ENCODE measurements at places on chromosomes 1 and 21.

DNA sequence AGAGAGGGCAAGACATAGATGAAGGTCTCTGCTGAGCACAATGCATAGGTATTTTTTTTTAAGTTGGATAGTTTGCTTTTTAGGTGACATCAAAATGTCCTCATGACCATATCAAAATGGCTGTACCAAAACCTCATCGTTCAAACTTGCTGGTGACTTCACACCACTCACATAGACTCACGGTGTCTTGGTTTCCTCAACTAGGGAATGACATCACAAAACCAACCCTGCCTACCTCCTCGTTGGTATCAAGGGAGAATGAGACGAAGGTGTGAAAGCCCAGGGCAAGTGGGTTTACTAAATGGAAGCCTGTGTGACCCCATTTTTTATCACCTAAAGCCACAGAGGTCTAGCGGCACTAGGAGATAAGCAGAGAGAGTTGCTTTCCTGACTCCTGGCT, 1.6 kb downstream of the PIGR start:
- no peak for DNase-seq

- DNase-seq: no peak
These were observed 341.4 kb upstream of the ZRANB2 start for GRCh38 chr1:71422221-71422620.

- DNase-seq: no peak
These were observed 28.6 kb upstream of the C1orf185 start for GRCh38 chr1:51073456-51073855.

DNA sequence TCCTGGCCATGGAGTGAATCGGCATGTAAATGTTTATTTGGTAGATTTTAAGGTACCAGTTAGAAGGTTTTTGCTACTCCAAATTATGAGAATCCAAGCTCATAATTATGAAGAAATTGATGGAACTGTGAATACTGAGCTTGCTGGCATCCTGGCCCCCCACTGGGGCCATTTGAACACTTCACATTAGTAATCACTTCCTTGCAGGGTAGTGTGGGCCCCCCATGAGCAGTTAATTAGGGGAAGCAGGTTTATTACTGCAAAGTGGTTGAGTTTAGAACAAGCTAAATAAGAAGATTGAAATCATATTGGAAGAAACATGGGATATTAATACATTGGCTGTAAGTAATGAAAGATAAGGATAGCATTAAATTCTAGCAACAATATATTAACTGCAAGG, 86.7 kb downstream of the S1PR1 start:
- DNase-seq: no peak

DNA sequence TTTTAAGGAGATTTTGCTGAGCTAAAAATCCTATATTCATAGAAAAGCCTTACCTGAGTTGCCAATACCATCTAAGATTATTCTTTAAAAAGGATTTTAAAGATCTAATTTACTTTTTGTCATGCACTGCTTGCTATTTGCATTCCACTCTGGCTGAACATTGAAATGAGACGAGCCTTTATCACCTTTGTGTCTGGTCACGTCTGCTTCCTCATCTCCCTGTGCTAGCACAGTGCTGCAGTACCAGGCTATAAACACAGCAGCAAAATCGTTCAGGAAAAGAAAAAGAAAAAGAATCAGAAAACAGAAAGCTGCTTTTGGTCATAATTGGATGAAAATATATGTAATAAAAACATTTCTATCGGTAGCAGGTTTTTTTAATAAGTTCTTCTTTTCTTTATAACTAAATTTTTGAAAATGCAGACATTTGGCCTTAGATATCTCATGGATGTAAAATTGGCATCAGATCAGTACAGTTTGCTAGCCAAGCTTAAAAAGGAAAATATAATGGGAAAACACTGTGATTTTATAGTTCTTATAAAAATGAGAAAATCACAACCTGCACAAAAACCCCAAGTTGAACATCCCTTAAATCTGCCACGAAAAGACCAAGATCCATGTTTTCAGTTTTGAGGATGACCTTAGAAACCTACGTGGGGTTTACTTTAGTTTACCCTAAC, 735.7 kb upstream of the CXADR start:
- no peak for DNase-seq

GRCh38 chr1:184790642-184791549, 36.2 kb upstream of the EDEM3 start:
- DNase-seq: no peak

GRCh38 chr1:41496080-41497055, 11.9 kb upstream of the EDN2 start:
- no peak for DNase-seq

DNA sequence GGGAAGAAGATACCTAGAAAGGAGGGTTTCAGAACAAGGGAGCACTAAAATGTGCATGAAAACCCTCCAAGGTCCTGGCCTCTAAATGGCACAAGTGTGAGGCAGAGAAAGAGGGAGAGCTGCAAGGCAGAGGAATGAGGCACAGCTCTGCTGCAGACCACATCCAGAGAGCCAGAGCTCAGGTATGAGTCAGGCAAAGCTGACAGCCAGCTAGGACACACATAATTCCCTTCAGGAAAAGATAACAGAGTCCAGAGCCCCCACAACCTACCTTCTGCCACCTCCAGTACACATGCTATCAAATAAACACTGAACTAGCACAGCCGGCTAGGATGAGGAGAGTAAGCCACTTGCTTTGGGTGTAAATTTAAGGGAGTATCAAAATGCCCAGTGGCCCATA, 62.2 kb downstream of the HSF2BP start:
- no peak for DNase-seq
